Upper lobe of right lung (tissue), 1 donor: ENCODE measurements at places on chromosomes 4 and X.

DNA sequence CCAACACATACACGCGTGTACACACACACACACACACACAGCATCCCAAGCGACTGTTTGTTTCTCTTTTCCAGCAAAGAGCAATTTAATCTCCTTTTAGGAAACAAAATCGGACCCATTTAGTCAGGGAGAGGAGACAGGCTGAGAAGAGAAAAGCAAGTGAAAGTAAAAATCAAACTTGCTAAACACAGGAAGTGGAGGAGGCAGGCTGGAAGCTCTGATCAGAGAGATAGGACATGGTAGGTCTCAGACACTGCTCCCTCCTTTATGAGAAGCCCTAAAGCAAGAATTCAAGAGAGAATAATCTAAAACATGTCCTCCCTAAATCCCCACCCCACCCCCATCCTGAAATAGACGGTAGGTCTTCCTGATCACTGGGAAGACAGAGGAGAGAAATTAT, 62.3 kb downstream of the GPC3 start:
- DNase-seq, result no peak

- no peak for DNase-seq
These were observed 1314.7 kb downstream of the FSTL5 start for GRCh38 chr4:160848901-160849760.

DNA sequence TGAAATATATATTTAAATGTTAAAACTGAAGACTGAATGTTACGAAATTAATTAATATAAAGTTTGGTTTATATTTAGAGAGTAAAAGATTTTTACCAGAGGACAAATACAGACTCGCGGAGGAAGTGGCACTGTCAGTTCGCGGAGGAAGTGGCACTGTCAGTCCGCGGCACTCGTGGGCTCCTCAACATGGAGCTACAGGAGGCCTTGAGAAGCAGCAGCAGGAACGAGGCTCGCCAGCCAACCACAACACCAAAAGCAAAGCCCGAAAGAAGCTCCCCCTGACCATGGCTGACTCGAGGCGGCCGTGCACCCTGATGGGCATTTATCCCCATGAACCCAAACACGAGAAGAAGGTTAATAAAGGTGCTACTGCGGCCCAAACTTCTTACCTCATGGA, 125.3 kb upstream of the PABPC4L start:
- DNase-seq, result no peak

- no peak for DNase-seq
These were observed 56.5 kb downstream of the ARAP2 start for GRCh38 chr4:36187723-36188333.

GRCh38 chrX:118975831-118976598, 1.6 kb downstream of the LONRF3 start:
- peak; percentile 93 for DNase-seq

GRCh38 chr4:19259920-19260319, 991.8 kb upstream of the SLIT2 start:
- no peak for DNase-seq

DNA sequence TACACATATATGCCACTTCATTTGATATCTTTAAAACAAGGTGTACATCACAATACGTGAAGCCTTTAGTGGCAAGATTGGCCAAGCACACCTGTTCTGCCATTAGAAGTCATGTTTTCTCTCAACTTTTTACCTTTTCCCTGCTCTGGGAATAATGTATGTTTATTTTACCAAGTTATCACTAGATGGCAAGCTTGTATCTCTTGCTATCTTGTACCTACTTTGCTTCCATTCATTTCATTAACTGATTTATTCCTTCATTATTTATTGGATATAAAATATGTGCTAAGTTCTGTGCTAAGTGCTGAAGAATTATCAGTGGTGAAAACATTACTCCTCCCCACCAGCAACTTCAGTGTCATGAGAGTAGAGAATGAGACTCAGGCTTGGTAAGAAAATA, 245.5 kb downstream of the ANK2 start:
- no peak for DNase-seq

GRCh38 chr4:6079965-6080364, 61.7 kb upstream of the C4orf50 start:
- no peak for DNase-seq

DNA sequence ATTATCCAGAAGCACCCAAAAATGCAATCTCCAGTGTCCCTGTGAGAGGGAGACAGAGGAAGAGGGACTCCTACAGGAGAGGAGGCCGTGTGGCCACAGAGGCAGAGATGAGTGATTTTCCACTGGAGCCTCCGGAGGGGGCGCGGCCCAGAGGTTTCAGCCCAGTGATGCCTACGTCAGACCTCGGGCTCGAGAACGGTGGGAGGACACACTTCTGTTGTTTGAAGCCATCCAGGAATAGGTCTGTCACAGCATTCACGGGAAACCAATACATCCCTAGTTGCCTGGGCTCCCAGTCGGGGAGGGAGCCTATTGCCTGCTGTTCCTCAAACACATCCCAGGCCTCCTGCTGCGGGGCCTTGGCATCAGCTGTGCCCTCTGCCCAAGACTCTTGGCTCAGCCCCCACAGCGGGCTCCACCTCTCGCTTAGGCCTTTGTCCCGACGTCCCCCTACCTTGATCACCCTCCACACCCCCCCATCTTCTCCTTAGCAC, 39.2 kb upstream of the HMX1 start:
- peak; percentile 59 for DNase-seq

- DNase-seq, result no peak
These were observed 1.8 kb downstream of the FGF5 start for GRCh38 chr4:80268081-80268823.

- DNase-seq, result no peak
These were observed 46.0 kb upstream of the NFKB1 start for GRCh38 chr4:102454981-102455685.

DNA sequence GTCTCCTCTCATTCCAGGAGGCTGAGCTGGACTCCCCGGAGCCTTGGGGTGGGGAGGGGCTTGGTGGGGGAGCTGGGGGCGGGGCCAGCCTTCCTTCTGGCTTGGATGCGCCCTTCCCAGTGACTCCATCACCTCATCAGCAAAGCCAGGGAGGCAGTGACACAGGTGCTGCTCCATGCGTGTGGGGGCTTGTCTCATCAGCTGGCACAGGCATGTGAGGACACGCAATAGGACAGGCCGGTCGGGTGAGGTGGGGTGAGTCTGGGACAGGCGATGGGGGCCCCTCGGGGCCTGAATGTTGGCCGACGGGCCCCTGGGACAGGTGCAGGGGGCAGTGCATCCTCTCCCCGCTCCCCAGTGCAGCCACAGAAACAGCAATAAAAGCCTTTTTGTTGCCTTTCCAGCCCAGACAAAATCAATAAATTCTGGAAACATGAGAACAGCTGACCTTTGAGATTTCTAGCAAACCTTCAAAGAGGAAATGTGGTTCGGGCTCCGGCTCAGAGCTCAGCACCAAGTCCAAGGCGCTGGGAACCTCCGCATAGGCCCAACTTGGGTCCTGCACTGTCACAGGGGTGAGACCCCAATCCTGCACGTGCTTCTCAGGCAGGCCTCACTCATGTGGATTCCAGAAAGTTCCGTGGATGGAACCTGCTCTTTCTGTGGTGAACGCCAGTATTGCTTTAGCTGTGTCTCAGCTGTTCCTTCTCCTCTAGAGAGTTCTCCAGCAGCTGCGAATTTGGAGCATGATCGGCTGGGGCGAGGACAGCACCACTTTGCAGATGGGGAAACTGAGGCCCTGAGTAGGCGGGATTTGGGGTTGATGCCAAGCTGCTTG, 18.5 kb downstream of the ADRA2C start:
- DNase-seq, result no peak

DNA sequence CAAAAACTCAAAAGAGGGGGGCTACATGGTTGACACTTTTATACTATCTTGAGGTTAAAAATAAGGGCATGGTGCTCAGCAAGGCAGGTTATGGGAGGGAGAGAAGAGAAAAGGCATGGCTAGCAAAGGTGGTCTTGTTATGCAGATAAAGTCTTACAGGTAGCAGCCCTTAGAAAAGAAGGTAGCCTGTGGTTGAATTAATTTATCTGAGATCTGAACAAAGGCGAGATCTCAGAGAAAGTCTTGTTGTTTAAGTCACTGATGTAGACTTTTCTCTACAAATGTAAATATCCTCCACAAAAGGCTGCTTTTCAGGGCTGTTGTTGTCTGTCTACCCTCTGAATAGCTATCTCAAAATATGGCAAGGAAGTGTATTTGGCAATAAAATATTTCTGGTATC, 1250.4 kb downstream of the PCDH18 start:
- no peak for DNase-seq

- DNase-seq, result no peak
These were observed 442 bp downstream of the NDUFB11 start for GRCh38 chrX:47143894-47144625.

- no peak for DNase-seq
These were observed 27.7 kb downstream of the ATP7A start for GRCh38 chrX:77938083-77938680.

DNA sequence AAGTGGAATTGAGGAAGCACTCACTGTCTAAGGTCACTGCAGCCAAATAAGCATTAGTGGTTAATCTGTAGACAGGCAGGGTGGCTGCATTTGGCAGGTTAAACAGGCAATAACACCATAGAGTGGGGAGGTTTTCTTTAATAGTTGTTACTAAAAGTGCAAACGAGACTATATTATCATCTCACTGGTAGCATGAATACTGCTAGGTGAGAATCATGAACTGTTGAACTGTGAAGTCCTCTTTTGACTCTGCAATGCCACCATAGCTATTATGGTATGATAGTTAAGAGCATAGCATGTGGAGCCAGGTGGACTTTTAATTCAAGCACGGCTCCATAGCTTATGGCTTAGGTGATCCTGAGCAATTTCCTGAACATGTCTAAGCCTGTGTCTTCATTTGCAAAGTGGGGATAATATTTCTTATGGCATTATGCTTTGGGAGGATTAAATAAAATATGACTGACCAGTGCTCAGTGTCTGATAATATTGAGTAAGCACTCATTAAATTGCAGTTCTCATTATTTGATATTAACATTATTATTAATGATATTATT, 235.6 kb upstream of the HHIP start:
- DNase-seq, result no peak

GRCh38 chrX:132744470-132744869, 214.0 kb downstream of the HS6ST2 start:
- DNase-seq, result no peak

- DNase-seq, result no peak
These were observed 22.9 kb upstream of the PUDP start for GRCh38 chrX:7170898-7171297.

- DNase-seq, result no peak
These were observed 46.5 kb downstream of the KLF8 start for GRCh38 chrX:56278692-56279091.

GRCh38 chr4:174402470-174403176, 118.9 kb downstream of the CEP44 start:
- no peak for DNase-seq

DNA sequence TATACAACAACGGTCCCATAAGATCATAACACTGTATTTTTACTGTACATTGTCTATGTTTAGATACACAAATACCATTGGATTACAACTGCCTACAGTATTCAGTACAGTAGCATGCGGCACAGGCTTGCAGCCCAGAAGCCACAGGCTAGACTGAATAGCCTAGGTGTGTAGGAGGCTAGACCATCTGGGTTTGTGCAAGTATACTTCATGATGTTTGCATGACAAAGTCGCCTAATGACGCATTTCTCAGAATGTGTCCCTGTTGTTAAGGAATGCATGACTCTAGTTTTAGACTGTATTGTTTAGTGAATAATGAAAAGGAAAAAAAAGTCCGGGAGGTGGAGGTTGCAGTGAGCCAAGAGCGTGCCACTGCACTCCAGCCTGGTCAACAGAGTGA, 56.5 kb upstream of the C4orf50 start:
- no peak for DNase-seq

DNA sequence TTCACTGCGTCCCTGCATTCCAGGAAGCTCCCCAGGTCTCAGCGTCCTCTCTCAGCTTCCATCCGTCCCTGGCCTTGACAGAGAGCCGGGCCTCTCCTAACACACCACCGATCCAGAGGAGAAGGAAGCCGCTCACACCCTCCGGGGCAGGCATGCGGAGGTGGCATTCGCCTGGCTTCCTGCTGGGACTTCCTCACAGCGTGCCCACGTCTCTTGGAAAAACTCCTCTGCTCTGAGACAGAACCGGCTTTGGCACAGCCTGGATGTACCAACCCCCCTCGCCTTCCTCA, 3.2 kb downstream of the CTAG2 start:
- DNase-seq, result no peak

DNA sequence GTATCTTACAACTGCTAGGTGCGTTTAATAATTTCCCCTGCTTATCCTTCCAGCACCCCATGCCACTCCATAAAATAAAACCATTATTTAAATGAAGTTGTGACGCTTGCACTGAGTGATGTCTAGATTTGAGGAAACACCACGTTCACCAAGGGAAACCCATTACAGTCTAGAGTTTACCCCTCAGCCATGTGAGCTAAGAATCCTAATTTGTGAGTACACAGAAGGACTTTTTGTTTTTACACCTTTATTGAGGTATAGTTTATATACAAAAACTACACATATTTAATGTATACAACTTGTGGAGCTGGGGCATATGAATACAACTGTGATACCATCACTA, 326.8 kb downstream of the RAPGEF2 start:
- DNase-seq, result no peak

- DNase-seq, result no peak
These were observed 880.6 kb upstream of the INTU start for GRCh38 chr4:126752126-126752525.

- DNase-seq, result no peak
These were observed 208.4 kb downstream of the ANTXR2 start for GRCh38 chr4:79864500-79865200.

DNA sequence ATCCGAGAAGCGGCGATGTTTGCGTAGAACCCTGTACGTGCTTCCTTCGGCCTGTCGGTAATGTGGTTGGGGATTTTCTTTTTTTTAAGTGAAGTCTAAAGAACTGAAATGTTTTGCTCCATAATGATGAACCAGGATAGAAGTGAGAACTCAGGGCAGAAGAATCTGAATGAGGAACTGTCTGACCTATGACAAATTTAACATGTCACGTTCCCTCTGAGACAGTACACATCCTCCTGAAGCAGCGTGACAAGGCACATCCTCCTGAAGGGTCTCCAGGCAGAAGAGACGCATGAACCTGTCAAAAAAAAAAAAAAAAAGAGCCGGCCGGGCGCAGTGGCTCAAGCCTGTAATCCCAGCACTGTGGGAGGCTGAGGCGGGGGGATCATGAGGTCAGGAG, 6.2 kb downstream of the CSF2RA start:
- no peak for DNase-seq
